Activated CD4-positive, alpha-beta T cell treated with anti-CD3 and anti-CD28 coated beads for 1 hour (primary cell): ENCODE measurements at places on chromosomes 12 and 14.
A peak's percentile ranks its signal among the peaks of the same experiment; 100 is the strongest.

GRCh38 chr12:16499611-16500010 is 106.4 kb downstream of the LMO3 start:
- DNase-seq = no peak

DNA sequence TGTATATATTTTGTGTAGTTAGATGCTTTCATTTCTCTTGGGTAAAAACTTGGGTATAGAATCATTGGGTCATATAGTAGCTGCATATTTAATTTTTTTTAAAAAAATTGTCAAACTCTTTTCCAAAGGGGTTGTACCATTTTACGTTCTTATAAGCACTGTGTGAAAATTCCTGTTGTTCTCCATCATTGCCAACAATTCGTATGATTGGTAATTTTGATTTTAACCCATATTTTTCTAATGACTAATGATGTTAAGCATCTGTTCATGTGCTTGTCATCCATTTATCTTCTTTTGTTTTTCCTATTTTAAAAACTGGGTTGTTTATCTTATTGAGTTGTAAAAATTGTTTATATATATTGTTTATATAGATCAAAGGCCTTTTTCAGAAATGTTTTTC is 77.4 kb downstream of the OTOGL start:
- DNase-seq = no peak

- no peak for DNase-seq
Observed at GRCh38 chr14:89420502-89420901, 3.5 kb upstream of the FOXN3 start.

DNA sequence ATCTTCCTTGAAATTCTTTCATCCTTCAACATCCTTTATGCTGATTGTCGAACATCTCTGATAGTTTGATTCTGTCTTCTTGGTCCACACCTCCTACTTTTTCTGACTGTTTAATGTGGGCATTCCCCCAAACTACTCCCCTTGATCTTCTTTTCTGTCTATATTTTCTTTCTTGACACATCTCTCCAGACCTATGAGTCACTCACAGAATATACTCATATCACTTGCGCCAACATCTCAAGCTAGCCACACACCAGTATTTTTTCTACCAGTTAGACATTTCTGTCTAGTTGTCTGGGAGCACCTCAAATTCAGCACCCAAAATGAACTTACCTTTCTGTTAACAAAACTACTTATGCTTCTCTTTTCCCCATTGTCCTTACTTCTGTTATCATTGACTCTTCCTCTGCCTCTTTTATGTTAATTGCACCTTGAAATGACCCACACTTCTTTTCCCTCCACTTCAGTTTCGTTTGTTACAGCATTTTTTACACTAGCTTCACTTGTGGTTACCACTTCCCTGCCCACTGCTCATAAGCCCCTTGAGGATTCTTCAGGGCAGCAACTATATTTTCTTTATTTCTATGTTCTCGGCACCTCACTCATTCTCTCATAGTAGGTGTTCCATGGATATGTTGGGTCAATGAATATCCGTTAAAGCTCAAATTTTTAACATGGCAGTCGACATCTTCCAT is 33.5 kb downstream of the TSHR start:
- no peak for DNase-seq

- no peak for DNase-seq
Observed at GRCh38 chr12:81105687-81106086, 27.8 kb downstream of the ACSS3 start.

DNA sequence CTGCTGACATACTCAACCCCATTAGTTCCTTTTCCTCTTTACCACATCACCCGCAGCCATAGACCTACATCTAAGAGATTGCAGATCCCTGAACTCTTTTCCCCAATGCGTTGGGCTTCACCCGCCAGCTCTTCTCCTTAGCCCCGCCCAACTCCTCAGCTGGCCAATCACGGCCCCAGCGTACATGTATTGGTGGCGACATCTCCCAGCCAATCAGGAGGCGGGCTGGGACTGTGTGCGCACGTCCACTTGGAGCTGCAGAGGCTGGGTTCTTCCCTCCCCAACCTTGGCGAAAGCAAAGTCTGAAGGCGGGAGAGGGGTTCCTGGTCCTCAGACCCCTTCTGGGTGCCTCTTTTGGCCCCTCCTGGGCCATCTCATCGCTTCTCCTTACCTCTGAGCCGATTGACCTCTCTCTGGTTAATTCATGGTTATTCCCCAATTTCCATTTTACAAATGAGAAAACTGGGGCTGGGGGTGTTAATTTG is 11.0 kb downstream of the PDE1B start:
- DNase-seq = peak; percentile 73

- DNase-seq = no peak
Observed at GRCh38 chr14:58951143-58951542, 237.3 kb upstream of the DAAM1 start.

- no peak for DNase-seq
Observed at GRCh38 chr12:132488127-132489077, 1.5 kb upstream of the FBRSL1 start.

- no peak for DNase-seq
Observed at GRCh38 chr12:120242275-120242799, 23.2 kb downstream of the PXN start.

DNA sequence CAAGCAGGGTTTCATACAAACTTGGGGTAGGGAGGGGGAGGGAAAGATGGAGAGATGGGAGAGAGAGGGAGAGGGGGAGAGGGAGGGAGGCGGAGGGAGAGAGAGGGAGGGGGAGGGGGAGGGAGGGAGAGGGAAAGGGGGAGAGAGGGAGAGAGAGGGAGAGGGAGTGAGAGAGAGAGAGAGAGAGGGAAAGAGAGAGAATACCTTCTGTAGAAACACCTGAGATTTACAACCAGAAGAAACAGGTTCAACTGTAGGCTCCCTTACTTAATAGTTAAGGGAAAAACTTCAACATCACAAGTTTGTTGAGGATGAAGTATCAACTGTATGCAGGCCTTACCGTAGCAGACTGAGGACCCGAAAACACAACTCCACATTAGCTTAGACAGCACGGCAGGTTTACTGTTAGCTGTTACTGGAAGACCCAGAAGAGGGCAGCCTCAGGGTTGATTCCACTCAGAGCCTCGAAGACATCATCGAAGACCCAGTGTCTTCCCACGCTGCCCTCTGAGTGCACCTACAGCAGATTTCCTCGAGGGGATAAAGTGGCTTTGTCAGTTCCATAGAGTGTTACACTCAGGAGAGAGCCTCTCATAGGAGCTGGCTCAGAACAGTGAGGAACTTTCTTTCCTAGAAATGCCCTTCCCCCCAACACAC is 72.4 kb downstream of the NT5DC3 start:
- DNase-seq = no peak

GRCh38 chr12:6699989-6700645 is 498 bp downstream of the PIANP start:
- DNase-seq = no peak

DNA sequence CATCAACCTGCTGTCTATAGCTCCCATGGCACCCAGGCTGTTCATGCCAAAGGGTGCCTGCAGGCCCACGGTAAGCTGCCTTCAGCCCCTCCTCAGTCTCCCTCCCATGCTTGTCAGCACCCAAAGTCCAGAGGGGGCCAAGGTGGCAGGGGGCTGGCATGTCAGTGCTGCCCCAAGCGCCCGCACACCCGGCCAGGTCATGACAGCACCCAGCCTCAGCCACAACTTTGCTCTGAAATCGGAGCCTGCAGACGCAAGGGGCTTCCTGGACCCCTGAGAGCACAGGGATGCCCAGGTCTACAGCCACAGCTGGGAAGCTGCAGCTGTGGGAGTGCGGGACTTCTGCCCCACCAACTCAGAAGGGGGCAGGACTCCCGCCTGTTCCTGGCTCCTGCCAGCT is 28.5 kb upstream of the PAPLN start:
- DNase-seq = no peak

DNA sequence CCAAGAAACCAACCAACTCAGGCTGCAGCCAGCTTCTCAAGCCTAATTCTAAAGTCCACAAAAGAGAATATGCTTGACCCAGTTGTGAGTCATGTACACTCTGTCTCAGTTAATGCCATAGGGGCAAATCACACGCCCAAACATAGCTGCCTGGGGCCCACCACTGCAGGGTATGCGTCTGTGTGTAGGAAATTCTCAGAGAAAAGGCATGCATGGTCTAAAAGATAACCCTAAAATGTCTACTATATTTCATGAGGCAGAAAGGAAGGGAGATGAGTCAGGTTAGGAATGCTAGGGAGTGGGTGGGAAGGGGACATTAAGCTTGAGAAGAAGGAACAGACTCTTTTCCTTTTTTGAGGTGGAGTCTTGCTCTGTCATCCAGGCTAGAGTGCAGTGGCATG is 22.3 kb upstream of the SPTLC2 start:
- DNase-seq = no peak

DNA sequence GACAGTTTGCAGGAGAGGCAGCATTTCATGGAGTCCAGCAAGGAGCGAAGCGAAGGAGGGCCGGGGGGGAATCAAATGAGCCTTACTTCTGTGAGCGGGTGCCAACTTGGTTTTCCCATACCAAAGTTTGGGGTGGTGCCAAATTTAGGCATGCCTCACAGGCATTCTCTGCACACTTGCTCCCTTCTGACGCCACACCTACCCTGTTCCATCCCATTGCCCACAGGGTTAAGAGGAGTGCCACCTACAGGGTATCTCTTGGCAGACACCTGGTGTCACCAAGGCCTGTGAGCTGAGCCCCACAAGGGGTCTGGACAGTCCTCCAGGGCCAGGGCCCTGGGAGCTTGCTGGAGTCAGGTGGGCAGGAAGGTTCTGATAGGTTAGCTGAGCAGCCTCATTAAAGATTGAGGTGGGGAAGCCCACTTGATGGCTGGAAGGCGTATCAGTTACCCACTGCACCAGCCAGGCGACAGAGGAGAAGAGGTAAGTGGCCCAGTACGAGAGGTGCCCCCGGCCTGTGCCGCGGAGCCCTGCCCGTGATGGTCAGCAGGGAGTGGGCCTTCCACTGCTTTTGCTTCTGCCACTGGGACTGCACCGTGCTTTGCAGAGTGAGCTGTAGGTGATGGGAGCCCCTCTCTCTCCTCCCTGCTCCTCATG is 45.2 kb downstream of the DEGS2 start:
- no peak for DNase-seq

DNA sequence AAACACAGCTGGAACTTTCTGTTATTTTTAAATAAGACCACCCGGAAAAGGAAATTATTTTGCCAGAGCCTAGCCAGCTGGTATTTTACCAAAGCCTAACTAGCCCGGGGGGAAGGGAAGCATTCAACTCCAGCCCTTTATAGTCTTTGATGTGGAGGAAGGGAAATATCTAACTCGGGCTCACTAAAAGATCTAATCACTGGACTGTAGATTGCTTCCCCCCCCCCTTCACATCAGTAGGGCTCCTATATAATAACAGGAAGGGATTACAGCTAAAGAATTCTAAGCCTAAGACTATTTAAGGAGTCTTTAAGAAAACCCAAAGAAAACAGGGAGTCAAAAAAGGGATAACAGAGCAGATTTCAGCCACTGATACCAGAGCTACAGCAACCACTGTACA is 431.1 kb downstream of the KCNH5 start:
- DNase-seq = no peak

DNA sequence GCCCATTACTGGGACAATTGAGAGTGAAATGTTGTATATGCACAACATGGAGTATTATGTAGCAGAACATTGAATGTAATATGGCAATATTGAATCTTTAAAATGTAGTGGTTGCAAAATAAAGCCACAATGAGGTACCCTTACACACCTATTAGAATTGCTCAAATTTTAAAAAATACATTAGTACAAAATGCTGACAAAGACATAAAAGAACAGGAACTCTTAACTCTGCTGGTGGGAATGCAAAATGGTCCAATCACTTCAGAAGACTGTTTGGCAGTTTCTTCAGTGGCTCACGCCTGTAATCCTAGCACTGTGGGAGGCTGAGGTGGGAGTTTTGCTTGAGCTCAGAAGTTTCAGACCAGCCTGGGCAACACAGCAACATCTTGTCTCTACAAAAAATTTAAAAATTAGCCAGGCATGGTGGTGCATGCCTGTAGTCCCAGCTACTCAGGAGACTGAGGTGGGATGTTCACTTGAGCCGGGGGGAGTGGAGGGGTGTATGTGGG is 6.8 kb upstream of the NAP1L1 start:
- DNase-seq = no peak

DNA sequence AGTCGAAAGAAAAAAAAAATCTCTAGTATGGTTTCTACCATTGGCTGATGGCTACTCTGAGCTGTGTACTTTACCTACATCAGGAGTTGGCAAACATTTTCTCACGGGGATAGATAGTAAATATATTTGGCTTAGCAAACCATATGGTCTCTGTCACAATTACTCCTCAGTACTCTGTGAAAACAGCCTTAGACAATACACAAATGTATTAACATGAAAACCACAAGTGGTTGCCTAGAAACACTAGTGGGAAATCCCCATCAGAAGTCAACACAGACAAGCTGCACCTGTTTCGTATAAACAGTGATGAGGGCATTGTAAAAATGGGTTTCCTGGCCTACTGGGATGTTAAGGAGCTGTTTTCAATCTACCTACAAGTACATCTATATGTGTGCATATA is 84.6 kb upstream of the NAV3 start:
- DNase-seq = no peak

GRCh38 chr12:101021911-101022388 is 188.1 kb downstream of the SLC5A8 start:
- no peak for DNase-seq

- no peak for DNase-seq
Observed at GRCh38 chr14:93317210-93317874, 15.5 kb downstream of the BTBD7 start.
